ENCODE measurements at places on chromosomes 11 and 22.
A peak's percentile ranks its signal among the peaks of the same experiment; 100 is the strongest.

DNA sequence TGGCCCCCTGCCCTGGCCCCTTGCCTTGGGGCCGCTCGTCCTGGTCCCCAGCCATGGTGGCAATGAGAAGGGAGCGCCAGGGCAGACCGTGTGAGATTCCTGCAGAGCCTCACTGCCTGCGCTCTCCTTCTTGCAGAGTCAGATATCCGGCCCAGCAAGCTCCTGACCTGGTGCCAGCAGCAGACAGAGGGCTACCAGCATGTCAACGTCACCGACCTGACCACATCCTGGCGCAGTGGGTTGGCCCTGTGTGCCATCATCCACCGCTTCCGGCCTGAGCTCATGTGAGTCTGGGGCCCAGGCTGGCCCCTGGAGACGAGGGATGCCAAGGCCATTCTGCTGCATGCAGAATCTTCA is 114.1 kb downstream of the MICAL2 start:
- peak; percentile 99 for ATAC-seq

- no peak for ATAC-seq
Measured at GRCh38 chr11:6468712-6469495, 4.8 kb downstream of the TRIM3 start.

- ATAC-seq = no peak
Measured at GRCh38 chr11:44825058-44825785, 98.5 kb downstream of the TSPAN18 start.

GRCh38 chr22:46679706-46680269 is 58.3 kb downstream of the CERK start:
- ATAC-seq = no peak

- ATAC-seq = no peak
Measured at GRCh38 chr11:65260756-65261590, 789 bp upstream of the POLA2 start.

Measured in activated CD4-positive, CD25-positive, alpha-beta regulatory T cell treated with anti-CD3 and anti-CD28 coated beads, Interleukin-2, amount 50 U/mL, for 24 hours (primary cell).